RKO (cell line): ENCODE measurements at places on chromosomes 5 and 9.

GRCh38 chr9:96222132-96222531 is 79.8 kb downstream of the HSD17B3 start:
- DNase-seq = peak; percentile 55

DNA sequence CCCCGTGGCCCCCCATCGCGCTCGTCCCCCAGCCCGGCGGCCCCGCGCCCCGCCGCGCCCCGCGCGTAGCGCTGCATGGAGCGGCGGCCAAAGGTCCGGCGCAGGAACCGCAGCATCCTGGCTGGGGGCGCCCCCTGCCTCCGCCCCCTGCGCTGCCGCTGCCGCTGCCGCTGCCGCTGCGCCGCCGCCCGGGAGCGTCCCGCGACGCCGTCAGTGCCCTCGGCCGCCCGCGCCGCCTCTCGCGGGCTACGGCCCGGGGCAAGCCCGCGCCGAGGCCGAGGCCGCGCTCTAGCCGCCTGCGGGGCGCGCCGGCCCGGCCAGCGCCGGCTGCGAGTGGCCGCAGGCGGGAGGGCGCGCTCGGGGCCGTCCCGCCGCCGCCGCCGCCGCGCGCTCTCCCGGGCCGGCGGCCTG is 523 bp downstream of the EPB41L4B start:
- DNase-seq = peak; percentile 47

DNA sequence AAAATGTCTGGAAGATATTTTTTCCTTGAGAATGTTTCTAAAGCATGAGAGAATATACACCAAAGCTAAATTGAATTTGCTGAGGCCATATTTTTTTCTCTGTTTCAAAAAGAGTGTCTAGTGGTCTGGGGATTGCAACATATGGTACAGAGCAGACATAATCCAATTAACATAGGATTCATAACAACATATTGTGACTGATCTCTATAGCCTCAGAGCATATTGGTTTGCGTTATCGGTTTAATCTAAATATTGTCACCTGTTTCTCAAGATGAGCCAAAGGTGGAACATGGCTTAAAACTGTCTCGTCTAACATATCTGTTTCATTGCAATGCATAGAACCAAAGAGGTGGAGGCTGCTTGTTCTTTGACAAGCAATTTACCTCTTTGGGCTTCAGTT is 3.9 kb downstream of the PPP3R2 start:
- DNase-seq = no peak

DNA sequence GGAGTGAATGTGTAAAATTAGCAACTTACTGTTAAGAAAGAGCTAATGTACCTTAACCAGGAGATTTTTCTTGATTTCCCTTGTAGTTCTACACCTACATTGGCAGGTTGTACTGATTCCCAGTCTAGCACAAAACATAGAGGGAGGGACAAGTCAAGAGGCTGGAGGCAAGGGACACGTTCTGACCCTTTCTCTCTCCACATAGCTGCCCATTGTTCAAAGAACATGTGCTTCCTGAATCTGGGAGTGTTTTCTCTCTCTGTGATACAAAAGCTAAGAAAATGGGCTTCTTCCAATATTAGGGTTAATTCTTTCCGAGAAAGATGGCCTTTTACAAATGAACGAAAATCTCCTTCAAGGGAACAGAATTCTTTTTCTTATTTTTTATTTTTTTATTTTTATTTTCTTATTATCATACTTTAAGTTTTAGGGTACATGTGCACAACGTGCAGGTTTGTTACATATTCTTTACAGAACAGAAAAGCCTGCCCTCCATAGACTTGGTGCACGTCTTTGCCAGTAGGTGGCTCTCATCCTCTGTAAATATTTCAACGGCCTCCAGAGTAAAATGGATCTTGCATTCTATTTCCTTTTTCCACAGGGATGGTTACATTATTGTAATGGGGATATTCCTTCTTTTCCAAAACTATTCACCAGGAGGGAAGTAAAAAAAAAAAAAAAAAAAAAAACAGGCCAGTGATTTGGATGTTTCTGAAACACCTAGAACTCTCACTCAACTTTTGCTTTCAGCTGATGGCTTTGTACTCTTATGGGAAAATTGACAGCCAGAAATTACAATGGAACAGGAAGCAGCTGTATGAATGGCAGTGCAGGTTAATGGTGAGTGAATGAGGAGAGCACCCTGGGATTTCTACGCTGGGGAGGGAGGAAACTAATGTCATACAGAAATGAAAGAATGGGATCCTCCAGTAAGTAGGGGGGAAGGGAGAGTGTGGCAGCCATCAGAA is 13.1 kb upstream of the IFNA5 start:
- DNase-seq = peak; percentile 84
